Stimulated activated CD4-positive, alpha-beta T cell treated with anti-CD3 and anti-CD28 coated beads, Interleukin-4, amount 100 ng/mL, for 4 hours (primary cell): ENCODE measurements at places on chromosomes 12 and 14.

DNA sequence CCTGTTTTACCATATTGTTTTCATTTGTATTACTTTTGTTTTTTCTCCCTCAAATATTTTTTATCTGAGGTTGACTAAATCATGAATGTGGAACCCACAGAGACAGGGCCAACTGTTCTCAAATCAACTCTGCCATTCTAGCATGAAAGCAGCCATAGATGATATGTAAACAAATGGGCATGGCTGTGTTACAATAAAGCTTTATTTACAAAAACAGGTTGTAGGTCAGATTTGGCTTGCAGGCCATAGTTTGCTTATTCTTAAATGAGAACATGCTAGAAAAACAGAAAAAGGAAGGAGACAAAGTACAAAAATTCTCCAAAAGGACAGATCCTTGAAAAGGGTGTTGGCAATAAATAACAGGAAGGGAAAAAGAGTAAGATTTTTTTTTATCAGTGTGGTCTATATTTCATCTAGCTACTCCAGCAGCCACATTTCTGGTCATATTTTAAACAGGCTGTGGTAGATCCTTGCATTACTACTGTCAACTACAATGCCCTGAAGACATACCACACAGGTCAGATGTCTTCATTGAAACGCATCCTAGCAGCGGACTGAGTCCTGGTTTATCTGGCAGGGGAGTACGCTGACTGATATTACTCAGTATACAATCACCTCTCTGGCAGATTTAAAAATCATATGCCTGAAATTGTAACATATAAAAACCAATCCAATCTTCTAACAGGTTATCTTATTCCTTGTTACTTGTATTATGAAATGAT lies 42.9 kb downstream of the SPPL3 start:
- DNase-seq: no peak

DNA sequence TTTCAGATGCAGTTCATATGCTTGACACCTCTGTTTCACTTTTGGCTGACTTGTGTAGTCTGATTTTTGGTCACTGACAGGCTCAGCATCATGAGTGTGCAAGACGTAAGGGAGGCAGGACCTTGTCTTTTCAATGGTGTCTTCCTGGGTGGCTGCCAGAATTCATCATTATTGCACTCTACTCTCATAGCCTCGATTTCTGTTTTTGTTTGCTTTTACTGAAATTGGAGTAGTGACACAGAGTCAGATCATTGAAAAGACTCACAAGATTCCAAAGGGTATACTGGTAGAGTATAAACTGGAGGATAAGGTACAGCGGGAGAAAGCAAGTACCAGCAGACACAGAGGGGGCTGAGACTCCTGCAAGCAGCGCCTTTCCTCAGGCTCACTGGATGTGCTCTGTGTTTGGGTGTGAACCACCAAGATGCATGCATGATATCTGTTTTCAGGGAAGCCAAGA lies 126.3 kb upstream of the FGD4 start:
- DNase-seq: no peak

DNA sequence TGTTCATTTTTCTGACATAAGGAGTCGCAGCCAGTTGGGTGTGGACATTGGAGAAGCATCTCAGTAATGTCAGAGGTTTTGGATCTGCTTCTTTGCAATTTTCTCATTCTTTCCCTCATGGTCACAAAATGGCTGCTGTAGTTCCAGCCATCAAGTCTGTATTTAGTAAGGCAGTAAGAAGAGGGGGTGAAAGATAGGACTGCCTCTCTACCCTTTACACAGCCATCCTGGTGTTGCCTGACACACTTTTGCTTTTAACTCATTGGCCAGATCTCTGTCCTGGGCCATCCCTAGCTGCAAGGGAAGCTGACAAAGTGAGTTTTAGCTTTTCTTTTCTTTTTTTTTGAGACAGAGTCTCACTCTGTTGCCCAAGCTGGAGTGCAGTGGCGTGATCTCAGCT lies 66.2 kb downstream of the EID3 start:
- DNase-seq: no peak

DNA sequence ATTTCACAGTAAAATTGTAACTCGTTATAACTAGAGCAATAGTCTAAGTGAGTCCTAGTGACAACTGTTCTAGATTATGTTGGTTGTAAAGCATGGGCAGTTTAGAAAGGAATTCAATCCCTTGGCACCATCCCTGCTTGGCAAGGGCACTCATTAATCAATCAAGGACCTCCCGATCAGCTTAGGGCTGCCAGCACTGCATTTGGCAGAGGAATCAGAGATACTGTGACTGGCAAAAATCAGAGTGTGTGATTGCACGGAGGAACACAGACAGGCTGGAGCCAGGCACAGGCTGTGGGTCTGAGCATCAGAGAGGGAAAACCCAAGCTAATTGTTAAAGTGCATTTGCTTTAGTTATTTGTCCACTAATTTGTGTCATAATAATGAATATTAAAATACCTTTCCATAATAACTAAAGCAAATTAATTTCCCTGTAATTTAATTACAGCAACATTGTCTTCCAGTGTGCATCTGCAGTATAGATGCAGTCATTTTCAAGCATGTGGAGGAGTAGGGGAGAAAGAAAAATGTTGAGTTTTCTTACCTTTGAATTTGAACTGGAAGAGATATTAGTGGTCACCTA lies 3.2 kb upstream of the EGLN3 start:
- DNase-seq: no peak

- no peak for DNase-seq
Measured at GRCh38 chr12:74537126-74537706, 419 bp upstream of the ATXN7L3B start.

GRCh38 chr12:99063182-99063581 lies 418.1 kb downstream of the APAF1 start:
- DNase-seq: no peak

- DNase-seq: no peak
Measured at GRCh38 chr12:99455350-99456035, 192.1 kb upstream of the GARIN6 start.
